ENCODE measurements at places on chromosomes 2 and 18.

- DNase-seq, result no peak
These were observed 547 bp downstream of the SLC35F5 start for GRCh38 chr2:113755835-113756354.

- no peak for DNase-seq
These were observed 127.2 kb upstream of the ARHGAP28 start for GRCh38 chr18:6602365-6602764.

- no peak for DNase-seq
These were observed 56.1 kb upstream of the C2orf15 start for GRCh38 chr2:99085421-99085820.

GRCh38 chr2:185644828-185645227 lies 93.8 kb upstream of the FSIP2 start:
- no peak for DNase-seq

DNA sequence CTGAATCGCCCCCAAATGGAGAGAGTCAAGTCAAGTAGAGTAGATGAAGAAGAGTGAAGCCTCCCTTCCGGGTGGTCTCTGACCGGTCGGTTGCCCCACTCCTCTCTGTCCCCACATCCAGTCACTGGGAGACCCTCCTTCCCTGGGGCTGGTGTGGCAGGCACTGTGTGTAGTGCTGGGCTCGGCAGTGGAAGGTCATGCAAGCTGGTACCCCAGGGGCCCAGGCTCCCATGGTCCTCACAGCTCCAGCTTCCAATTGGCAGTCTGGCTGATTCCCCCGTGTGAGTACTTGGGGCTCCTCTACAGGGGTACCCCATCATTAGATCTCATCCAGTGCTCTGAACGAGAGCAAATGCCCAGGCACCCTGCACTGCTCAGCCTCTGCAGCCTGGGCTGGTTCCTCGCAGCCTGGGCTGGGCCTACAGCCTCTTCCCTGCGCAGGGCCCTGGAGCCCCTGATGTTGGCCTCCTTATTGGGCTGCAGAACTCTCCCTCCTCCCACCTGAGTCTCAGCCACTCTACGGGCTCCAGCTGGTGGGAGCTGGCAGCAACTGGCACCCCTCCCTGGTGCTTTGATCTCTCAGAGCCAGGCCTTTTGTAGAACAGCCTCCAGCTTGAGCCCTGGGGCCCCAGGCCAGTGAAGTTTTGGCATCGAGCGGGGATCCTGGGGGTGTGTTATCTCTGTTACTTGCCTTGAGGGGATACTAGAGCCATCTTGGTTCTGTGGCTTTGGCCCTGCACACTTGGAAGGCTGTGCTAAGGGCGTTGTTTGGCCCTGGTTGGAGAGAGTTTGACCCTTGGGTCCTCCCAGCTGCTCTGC lies 187.8 kb upstream of the HDAC4 start:
- no peak for DNase-seq

All from amygdala (tissue), 56 donors.